Posterior vena cava (tissue), 2 donors: ENCODE measurements at places on chromosomes 4 and X. TPM values are rescaled to one million over a fixed set of nuclear protein-coding genes. Genes with fewer than 3 reads are reported as not detected.

The AVPR2 gene
- total RNA-seq, result 2.0 TPM

The CTSO gene
- total RNA-seq, result 23.8 TPM

- DNase-seq, result no peak
Observed at GRCh38 chrX:31228909-31229308, 157.1 kb upstream of the FTHL17 start.

DNA sequence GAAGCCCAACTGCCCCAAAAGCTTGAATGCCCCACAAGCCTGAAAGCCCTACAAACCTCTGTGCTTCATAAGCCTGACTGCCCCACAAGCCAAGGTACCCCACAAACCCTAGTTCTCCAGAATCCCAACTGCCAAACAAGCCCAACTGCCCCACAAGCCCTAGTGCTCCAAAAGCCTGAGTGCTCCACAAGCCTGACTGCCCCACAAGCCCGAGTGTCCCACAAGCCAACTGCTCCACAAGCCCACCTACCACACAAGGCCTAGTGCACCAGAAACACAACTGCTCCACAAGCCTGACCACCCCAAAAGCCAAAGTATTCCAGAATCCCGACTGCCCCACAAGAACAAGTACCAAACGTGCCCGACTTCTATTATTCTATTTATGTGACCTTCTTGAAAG lies 13.6 kb upstream of the HSFX3 start:
- DNase-seq, result peak; percentile 35

DNA sequence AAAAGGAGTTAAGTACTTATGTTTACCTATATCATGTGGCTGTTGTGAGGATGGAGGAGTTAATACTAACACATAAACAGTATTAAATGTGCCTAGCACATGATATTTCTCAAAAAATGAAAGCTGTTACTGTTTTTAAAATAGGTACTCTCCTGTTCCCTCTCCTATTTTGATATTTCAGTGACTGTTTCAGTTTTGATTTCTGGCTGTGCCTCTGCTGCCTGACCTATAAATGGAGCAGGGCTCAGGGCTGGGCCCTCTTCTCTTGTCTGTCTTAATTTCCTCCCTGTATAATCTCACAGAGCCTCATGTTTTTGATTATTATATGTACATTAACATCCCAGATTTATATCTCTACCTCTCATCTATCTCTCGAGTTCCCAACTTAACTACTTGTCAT lies 93.3 kb downstream of the UGT8 start:
- DNase-seq, result no peak

The EMCN gene
- 39.4 TPM for total RNA-seq

GRCh38 chrX:140393507-140393906 lies 111.4 kb downstream of the SOX3 start:
- DNase-seq, result no peak

The RBM47 gene
- 22.6 TPM for total RNA-seq

- no peak for DNase-seq
Observed at GRCh38 chr4:41455206-41455605, 82.8 kb upstream of the LIMCH1 start.

The NWD2 gene
- not detected for total RNA-seq

DNA sequence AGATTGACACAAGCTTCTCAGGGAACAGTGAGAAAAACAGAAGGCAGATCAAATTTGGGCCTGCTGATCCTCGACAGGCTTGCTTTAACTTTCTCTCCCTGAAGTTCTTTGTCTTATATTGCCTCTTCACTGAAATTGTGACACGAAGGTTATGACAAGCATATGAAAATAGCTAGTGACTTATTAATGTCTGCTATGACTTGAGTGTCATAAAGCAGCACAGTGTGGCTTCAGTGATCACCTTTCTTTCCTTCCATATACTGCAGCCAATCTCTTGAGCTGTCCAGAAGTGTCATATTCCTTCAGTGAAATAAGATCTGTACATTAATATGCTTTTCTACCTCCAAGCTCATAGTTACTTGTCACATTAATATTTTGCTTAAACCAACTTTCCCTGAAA lies 870.2 kb downstream of the C4orf33 start:
- no peak for DNase-seq

The GRPR gene
- 0.19 TPM for total RNA-seq

GRCh38 chrX:318068-318738 lies 393 bp downstream of the GTPBP6 start:
- DNase-seq, result peak; percentile 99

The KDR gene
- 15.1 TPM for total RNA-seq

GRCh38 chrX:13699183-13699826 lies 10.4 kb downstream of the RAB9A start:
- no peak for DNase-seq

DNA sequence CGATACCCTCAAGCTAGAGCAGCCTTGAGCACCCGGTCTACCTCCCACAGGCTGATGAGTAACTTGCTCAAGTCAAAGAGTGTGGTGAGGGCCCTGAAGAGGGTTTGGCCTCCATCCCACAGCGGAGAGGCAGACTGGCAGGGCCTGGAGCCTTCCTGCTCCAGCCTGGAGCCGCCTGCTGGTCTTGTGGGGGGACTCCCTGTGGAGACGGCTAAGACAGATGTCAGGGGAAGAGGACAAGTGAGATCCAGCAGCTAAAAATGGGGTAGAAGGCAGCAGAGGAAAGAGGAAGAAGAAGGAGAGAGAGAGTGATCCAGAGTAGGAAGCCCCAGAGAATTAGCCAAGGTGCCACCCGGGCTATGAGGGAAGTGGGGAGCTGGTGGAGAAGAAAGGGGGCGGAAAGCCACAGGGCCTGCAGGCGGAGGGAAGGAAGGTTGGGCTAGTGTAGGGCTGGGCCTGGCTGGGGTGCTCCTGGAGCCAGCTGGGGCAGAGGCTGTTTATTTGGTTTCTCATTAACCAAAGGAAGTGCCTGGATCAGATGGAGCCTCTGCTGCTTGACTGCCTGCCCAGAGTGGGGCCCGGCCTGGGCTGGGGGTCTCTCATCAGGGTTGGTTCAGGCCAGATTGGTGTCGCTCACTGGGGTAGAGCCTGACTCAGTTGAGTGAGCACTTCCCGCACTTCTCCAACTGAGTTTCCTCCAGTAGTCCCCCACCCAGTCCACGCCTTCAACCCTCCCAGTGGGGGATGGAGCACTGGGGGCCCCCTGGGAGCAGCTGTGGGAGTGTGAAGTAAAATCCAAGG lies 14.2 kb downstream of the EFNB1 start:
- no peak for DNase-seq

- no peak for DNase-seq
Observed at GRCh38 chr4:86536151-86536550, 58.0 kb upstream of the PTPN13 start.

DNA sequence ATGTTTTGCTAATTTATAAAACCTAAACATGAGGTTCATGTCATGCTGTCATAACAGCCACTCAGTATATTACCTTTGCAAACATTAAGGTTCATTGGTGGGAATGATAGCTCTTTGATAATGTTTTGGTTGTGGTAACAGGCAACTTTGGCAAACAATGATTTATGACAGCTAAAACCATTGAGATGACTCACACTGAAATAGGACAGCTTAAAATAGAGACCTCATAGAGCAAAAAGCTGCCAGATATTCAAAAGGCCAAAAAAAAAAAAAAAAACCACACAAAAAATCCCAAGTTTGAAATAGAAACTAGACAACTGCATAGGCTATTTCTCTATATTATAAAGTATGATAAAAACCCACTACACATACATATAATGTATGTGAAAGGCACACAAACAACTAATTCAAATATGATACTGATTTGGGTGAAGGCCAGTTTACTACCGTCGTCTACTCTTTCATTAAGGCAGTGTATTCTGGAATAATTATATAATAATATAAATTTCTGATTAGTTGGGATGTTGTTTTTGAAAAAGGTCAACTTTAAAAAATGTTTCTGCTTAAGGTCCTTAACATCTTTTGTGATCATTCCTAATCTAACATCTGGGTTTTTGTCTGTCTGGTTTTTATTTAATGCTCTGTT lies 646.0 kb upstream of the PITX2 start:
- DNase-seq, result no peak

GRCh38 chr4:184306949-184307348 lies 89.3 kb upstream of the ENPP6 start:
- no peak for DNase-seq
